CD4-positive, alpha-beta T cell treated with Interleukin-1 beta for 1 hour (primary cell): ENCODE measurements at places on chromosomes 5 and 9.

DNA sequence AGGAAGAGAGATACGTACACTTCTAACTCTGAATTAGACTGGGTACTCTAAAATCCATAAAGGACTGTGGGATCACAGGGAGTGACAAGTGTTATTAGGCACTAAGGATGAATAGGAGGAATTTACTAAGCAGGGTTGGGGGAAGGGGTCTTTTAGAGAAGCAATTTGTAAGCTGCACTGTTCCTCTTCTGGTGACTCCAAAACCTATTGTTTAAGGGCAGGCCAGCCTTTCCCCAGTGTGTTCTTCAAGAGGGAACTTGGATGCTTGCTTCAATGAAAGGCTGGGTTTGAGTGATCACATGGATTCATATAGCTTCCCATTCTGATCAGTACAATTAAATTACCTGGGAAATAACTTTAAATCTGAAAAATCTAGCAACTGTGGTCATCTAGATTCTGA lies 71.8 kb downstream of the STX17 start:
- DNase-seq = no peak

DNA sequence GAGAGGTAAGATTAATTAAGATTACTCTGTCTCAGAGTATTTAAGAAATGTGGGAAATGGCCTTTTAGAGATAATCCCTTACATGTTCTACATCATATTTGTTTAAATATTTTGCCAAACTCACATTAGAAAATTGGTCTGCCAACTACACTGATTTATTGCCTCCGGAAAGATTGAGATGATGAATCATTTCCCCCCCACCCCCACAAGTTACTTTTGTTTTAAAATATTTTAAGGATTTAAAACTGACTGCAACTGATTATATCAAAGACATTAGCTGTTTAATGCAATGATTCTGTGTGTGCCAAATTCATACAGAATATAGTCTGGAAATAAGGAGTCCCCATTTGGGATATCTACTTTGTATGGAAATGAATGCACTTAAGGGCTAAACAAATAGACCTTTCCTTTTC lies 674.4 kb downstream of the PRR16 start:
- DNase-seq = no peak

GRCh38 chr9:26955222-26955903 lies 849 bp upstream of the IFT74 start:
- DNase-seq = peak; percentile 5

- DNase-seq = no peak
Measured at GRCh38 chr9:69579760-69580581, 92.2 kb downstream of the APBA1 start.
